ENCODE measurements at places on chromosomes 6 and 20.

DNA sequence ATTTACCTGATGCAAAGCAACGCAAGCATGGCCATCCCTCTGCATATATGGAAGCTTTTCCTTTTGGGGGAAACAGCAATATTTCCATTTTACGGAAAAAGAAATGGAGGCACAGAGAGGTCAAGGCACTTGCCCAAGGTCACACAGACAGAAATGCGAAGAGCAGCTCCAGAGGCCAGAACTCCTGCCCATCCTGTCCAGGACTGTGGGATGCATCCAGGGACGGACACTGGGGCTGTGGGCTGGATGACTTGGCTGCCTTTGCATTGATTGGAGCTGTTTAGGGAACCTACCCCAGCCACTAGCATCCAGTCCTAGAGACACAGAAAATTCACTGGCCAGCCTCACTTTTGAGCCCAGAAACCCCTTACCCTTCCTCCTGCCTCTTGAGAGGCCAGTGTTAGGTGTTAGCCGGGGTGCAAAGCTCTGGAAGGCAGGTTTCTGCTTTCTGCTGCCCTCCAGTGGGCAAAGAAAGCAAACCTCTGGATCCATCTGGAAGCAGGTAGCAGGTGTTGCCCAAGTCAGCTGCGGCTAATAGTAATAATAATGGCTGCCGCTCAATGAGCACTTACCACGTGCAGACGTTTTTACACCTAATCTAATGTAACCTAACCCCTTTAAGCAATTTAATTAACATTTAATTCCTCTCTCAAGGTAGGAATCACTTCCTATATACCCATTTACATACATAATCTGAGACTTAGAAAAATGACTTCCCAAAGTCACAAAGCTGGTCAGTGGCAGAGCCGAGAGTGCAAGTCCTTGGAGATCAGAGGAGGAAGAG lies 31.7 kb upstream of the CCN5 start:
- DNase-seq: no peak

DNA sequence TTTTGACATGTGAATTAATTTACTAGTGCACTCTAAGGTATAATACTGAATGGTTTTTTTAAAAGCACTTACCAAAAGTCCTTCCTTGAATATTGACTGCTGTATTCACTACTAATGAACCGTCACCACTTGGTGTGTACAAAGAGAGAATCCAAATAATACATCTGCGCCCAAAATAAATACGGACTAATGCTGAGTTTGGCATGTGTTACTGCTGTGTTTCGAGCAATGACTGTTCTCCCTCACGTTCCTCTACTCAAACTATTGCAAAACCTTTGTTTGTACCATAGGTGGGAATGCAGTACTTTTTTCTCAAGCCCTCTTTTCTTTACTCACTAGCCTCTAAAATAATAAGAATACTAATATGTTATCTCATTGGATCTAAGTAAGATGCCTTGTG lies 305.5 kb downstream of the QKI start:
- DNase-seq: no peak

DNA sequence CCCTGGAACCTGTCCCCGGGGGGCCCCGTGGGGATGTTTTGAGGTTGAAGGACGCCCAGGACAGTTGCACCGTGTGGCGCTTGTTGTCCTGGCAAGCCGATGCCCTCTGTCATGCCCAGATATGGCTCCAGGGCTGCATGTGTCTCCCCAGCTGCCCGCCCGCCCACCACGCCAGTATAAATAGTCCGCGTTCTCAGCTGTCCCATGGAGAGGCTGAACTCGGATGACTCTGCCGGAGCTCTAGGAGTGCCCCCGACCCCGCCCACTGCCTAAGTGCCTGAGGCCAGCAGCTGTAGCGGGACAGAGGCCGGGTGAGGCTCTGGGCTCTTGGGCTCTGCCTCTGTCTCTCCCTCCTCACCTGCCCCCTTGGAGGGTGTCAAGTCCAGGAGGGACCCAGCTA lies 83.0 kb upstream of the GATA5 start:
- no peak for DNase-seq

GRCh38 chr6:148653138-148653776 lies 93.6 kb upstream of the UST start:
- no peak for DNase-seq

DNA sequence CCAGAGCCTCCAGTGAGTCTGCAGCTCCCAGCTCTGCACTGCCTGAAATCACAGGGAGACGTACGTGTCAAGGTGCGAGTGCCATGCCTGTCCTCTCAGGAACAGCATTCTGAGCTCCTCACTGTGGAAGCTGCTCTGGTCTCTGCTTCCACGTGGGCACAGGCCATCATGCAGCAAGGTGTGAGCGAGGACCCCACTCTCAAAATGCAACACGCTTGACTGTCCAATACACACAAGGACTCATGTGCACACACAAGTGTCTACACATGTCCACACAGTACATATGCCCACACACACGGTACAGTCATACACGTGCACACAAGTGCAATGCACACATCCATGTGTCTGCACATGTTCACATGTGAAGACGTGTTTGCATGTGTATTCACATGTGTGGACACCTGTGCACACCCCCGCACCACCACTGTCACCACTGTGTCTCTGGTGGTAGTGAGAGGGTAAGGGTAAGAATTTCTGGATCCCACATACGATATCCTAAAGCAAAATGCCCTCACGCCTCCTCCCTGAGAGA lies 260.5 kb downstream of the DLL1 start:
- DNase-seq: no peak

- DNase-seq: peak; percentile 66
Observed at GRCh38 chr6:137013738-137014602, 30.8 kb downstream of the IL20RA start.

DNA sequence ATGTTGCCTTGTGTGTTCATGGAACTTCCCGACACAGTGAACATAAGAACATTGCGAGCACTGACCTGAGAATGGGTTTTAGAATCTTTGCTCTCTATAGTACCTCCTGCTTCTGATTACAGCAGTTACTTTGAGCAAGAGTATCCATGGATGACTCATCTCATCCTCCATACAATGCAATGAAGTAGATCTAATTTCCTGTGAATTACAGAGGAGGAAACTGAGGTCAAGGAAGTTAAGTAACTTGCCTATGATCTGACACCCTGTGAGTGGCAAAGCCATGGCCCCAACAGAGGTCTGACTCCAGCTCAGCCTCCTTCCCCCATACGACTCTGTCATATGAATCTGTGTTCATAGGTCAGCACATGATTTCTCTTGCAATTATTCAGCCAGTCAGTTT lies 518.1 kb downstream of the TFAP2A start:
- DNase-seq: no peak

GRCh38 chr20:6583134-6583738 lies 184.2 kb upstream of the BMP2 start:
- no peak for DNase-seq
